ENCODE measurements at places on chromosomes 7 and 10. TPM values are rescaled to one million over a fixed set of nuclear protein-coding genes. Genes with fewer than 3 reads are reported as not detected.

The SCRN1 gene
- total RNA-seq = 116 TPM

The SLC26A5 gene
- not detected for total RNA-seq

- H3K36me3 ChIP-seq = peaks cover 9% of the 10 kb centered on the region
- peaks cover 14% of the 10 kb centered on the region for H3K4me1 ChIP-seq
- no peak for DNase-seq
- no peaks in the 10 kb centered on the region for H3K27me3 ChIP-seq
- H3K27ac ChIP-seq = no peak overlapping the region
Observed at GRCh38 chr7:99384523-99384922, 10.0 kb downstream of the ARPC1B start.

DNA sequence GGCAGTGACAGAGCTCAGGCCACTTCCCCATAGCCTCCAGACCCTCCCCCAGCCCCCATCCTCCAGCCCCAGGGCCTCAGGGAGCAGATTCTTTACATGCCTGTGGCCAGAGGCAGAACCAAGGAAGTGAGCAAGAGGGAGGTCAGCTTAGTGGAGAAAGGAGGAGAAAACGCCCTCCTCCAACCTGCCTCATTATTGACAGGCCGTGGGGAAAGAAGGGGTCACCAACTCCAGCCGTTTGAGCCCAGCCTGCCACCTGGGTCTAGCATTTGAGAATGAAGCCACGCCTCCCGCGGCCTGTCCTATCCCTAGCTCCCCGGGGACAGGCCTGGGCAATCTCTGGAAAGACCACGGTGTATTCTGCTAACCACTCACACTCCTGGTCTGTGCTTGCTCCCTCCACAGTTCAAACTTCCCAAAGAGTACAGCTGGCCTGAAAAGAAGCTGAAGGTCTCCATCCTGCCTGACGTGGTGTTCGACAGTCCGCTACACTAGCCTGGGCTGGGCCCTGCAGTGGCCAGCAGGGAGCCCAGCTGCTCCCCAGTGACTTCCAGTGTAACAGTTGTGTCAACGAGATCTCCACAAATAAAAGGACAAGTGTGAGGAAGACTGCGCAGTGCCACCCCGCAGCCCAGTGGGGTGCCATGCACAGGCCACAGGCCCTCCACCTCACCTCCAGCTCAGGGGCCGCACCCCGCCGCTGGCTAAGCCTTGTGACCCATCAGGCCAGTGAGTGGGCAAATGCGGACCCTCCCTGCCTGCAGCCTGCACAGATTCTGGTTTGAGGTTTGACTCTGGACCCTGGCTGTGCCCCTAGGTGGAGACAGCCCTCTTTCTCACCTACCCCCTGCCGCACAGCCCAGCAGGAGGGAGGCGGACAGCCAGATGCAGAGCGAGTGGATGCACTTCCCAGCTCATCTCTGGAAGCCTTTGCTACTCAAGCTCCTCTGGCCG, 14.3 kb upstream of the TRIM8 start:
- H3K27me3 ChIP-seq = no peaks in the 10 kb centered on the region
- peak; percentile 92 for DNase-seq
- no peaks in the 10 kb centered on the region for H3K36me3 ChIP-seq
- H3K4me3 ChIP-seq = peak overlapping the region; percentile 22

GRCh38 chr7:100577103-100577502, 3.4 kb upstream of the SAP25 start:
- no peak overlapping the region for H3K4me3 ChIP-seq
- H3K36me3 ChIP-seq = peaks cover 18% of the 10 kb centered on the region
- H3K4me1 ChIP-seq = peaks cover under 1% of the 10 kb centered on the region
- H3K27ac ChIP-seq = no peak overlapping the region
- no peak for DNase-seq

- H3K27ac ChIP-seq = no peak overlapping the region
- no peak overlapping the region for H3K4me3 ChIP-seq
- H3K27me3 ChIP-seq = no peaks in the 10 kb centered on the region
- no peaks in the 10 kb centered on the region for H3K36me3 ChIP-seq
- no peak for DNase-seq
Observed at GRCh38 chr7:17492437-17492836, 194.0 kb downstream of the AHR start.

DNA sequence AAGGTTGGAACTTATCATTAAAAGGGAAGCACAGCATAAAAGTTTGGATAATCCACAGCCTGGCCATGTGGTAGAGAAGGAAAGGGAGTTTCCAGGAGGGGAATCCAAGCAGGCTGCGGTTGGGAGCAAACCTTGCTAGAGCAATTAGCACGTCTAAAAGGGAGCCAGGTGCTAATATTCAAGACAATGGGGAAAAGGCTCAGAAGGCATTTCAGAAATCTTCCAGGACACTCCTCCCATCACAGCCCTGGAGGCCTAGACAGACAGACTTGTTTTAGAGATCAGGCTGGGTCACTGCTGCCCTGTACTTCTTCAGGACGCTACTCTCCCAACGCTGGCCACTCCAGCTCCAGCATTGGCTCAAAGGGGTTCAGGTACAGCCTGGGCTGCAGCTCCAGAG, 96.2 kb upstream of the KAT6B start:
- H3K36me3 ChIP-seq = no peaks in the 10 kb centered on the region
- H3K27ac ChIP-seq = no peak overlapping the region
- H3K27me3 ChIP-seq = no peaks in the 10 kb centered on the region

DNA sequence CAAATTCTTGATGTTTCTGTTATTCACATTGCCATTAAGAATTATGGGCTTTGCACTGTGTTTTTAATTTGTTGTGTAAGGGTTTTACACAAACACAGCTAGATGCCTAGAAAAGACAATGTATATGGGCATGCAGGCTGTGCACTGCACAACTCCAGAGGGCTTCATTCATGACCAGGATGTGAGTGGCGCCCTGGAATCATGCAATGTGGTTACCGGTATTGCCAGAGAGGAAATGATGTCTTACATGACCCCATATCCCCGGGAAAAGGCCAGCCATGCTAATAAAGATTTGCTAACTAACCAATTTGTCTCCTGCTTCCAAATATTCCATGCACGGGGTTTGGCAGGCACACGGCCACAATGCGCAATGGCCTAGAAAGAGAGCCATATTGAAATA, 16.9 kb downstream of the KCNMA1 start:
- peaks cover 8% of the 10 kb centered on the region for H3K4me1 ChIP-seq
- H3K36me3 ChIP-seq = no peaks in the 10 kb centered on the region
- no peak overlapping the region for H3K27ac ChIP-seq
- DNase-seq = no peak
- no peak overlapping the region for H3K4me3 ChIP-seq

DNA sequence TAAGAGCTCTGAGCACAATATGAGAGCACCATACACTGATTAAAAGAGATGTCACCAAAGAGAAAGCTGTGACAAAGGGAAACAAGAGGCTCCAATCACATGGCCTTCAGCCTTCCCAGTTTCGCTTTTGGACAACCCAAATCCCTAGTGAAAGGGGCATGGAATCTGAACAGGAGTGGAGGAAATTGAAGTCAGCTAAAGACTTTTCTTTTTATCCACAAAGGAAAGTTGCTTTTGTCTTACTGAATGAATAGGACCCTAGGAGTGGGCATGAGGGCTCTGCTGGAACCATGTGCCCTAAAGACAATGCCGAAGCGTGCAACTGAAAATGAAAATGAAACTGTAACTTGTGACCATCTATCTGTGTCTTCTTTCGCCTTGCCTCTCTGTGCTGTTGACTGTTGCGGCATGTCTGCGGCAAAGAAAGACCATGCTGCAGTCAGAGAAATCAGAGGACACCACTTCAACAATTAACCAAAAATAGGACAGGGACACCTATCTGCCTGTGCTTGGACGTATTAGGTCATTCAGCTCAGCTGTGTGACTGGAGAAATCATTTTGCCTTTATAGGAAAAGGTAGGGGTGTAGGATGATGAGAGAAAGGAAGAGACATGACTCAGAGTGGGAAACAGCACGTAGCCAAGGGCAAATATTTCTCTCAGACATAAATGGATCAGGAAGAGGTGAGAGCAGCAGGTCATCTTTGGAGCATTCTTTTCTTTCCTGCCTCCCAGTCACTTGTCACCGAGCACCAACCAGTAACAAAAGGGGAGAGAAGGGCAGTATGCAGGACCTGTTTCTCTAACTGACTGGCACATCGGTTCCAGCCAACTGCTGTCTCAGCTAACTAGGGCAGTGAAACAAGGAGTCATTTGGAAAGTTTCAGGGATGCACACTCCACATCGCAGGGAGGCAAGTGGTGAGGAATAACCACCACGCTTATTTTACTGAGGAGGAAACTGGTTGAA, 12.3 kb downstream of the CAV2 start:
- peaks cover 10% of the 10 kb centered on the region for H3K36me3 ChIP-seq
- DNase-seq = peak; percentile 65

All from astrocyte (in vitro differentiated cells and primary cell).